GM23248 (cell line): ENCODE measurements at places on chromosomes 1 and 21. TPM values are rescaled to one million over a fixed set of nuclear protein-coding genes. Genes with fewer than 3 reads are reported as not detected.

S100A16 gene
- polyA plus RNA-seq = 801 and 826 TPM in 2 replicates

CFHR4 gene
- polyA plus RNA-seq = not detected in 2 replicates

- DNase-seq = no peak
Measured at GRCh38 chr1:7274256-7274655, 489.0 kb downstream of the CAMTA1 start.

- DNase-seq = peak; percentile 28
Measured at GRCh38 chr1:182625719-182626504, 21.7 kb upstream of the RGS16 start.

GRCh38 chr1:203548892-203549291 is 54.9 kb downstream of the OPTC start:
- no peak for DNase-seq

GRCh38 chr1:80059940-80060339 is 1053.4 kb upstream of the ADGRL4 start:
- no peak for DNase-seq

DNA sequence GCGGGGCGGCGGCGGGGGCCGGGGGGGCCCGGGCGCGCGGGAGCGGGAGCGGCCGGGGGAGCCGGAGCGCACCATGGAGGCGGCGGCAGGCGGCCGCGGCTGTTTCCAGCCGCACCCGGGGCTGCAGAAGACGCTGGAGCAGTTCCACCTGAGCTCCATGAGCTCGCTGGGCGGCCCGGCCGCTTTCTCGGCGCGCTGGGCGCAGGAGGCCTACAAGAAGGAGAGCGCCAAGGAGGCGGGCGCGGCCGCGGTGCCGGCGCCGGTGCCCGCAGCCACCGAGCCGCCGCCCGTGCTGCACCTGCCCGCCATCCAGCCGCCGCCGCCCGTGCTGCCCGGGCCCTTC is 546 bp downstream of the SKI start:
- DNase-seq = peak; percentile 70

DNA sequence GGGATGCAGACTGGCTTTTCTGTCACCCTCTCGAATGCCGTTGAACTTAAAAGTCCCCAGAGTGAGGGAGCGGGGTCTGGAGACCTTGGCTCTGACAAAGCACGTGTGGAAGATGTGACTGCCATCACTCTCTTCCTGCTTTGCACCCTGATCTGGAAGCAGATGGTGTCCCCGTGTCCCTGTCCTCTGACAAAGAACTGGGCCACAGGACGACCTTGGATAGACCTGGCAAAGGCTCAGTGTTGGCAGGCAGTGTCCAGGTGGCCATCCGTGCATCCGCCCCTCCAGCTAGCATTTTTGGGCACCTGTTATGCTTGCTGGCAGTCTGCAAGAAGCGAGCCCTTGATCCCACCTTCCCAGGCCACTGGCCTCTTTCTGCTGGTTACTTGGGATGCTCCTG is 27.4 kb downstream of the ARHGEF10L start:
- DNase-seq = no peak

- peak; percentile 85 for DNase-seq
Measured at GRCh38 chr1:51690285-51690961, 73.5 kb downstream of the OSBPL9 start.
